ENCODE measurements at places on chromosomes 11 and 22. TPM values are rescaled to one million over a fixed set of nuclear protein-coding genes. Genes with fewer than 3 reads are reported as not detected.
A peak's percentile ranks its signal among the peaks of the same experiment; 100 is the strongest.

DNA sequence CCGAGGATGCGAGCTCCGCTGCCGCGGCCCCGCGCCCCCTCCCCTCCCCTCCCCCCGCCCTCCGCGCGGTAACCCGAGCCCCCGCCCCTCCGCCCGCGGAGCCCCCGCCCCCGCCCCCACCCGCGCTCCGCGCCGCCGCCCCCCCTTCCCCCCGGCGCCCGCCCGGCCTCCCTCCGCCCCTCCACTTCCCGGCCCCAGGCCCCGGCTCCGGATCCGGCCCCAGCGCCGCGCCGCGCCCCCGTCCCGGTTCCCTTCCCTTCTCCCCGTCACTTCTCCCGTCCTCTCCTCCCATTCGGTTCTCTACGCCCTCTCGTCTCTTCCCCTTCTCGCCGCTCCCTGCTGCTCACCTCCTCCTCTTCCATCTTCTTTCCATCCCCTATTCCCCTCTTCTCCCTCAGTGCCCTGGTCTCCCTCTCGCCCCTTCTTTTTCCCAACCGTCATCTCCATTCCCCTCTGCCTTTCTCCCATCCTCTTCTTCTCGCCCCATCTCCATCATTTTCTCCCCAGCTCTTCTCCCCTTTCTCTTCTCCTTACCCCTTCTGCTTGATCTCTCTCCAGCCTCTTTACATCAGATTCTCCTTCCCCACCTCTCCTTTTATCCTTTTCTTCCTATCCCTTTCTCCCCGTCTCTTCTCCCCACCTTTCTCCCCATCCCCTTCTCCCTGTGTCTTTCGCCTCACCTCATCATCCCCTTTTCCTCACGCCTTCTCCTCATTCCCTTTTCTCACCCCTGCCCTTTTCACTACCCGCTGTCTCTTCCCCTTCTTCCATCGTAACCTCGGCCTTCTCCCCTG is at the start of gene DCHS1:
Gene DCHS1, minus strand, starts transcription at position 20 of the 794 bp plus-strand sequence. CDS start 14,196 bp downstream, outside the sequence.
- H3K27me3 ChIP-seq: peaks cover 15% of the 10 kb centered on the region
- H3K27ac ChIP-seq: no peak within 1 kb of the TSS
- peaks cover 8% of the 10 kb centered on the region for H3K4me1 ChIP-seq
- no peak for DNase-seq
- H3K4me3 ChIP-seq: peak within 1 kb of the TSS; percentile 45

APOBEC3B gene
- 8.7 TPM for total RNA-seq

GRCh38 chr11:15107730-15108515 is 6.8 kb upstream of the INSC start:
- no peaks in the 10 kb centered on the region for H3K36me3 ChIP-seq
- H3K4me1 ChIP-seq: no peaks in the 10 kb centered on the region
- no peak for DNase-seq
- H3K27me3 ChIP-seq: peaks cover under 1% of the 10 kb centered on the region

DNA sequence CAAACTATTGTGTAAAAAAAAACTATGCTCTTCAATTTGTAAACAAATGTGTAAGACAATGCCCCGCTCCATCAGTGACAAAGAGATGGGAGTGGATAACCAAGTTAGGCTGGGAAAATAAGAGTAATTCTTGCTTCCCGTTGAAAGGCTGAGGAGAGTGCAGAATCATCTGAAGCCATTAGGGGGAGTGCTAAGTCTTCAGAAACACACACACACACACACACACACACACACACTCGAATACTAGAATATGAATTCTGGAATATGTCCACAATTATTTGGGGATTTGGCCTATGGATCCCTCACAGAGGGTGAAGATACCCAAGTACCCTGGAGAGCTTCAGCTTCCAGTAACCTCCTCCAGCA is 27.8 kb upstream of the ROBO3 start:
- H3K4me1 ChIP-seq: peaks cover 17% of the 10 kb centered on the region
- no peak overlapping the region for H3K27ac ChIP-seq
- H3K36me3 ChIP-seq: peaks cover 2% of the 10 kb centered on the region

GRCh38 chr11:103842795-103843194 is 193.6 kb upstream of the DDI1 start:
- no peak for DNase-seq
- H3K36me3 ChIP-seq: no peaks in the 10 kb centered on the region

ALX4 gene
- total RNA-seq: not detected

DNA sequence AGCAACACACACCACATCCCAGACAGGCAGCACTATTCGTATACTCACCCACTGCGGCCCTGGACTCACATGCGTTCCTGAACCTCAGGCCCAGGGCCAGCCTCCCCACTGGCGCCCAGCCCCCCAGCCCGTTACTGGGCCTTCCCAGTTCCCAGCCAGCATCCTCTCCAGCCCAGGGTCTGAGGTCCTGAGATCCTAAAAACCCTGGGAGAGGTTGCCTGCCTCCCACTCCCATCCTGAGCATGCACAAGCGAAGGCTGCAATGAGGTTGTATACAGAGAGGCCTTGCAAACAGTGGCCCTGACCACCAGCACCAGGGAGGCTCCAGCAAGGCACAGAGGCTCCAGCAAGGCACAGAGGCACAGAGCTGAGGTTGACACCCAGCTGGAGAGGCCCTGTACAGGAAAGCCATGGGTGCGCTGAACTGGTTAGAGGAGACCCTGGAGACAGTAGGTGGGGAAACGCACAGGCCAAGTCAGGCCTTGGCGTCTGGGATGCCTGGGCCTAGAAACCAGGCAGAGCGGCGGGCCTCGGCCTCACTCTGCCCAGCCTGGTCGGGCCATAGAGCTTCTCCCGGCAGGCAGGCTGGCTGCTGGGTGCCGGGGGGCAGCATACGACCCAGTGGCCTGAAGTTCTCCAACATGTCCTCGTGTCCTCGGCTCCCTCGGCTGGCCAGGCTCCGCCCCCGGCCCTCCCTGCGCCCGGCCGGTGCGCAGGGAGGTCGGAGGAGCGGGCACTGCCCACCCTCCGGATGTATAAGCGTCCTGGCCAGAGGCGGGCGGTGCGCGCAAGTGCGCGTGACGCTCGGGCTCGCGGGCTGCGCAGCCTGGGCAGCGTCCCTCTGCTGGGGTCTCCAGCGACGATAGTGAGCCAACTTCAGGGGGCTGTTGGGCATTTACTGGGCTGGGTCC is 2.3 kb upstream of the TBX1 start:
- peaks cover 72% of the 10 kb centered on the region for H3K27me3 ChIP-seq
- H3K4me3 ChIP-seq: no peak overlapping the region
- no peak overlapping the region for H3K27ac ChIP-seq
- DNase-seq: no peak
- peaks cover 25% of the 10 kb centered on the region for H3K4me1 ChIP-seq

DNA sequence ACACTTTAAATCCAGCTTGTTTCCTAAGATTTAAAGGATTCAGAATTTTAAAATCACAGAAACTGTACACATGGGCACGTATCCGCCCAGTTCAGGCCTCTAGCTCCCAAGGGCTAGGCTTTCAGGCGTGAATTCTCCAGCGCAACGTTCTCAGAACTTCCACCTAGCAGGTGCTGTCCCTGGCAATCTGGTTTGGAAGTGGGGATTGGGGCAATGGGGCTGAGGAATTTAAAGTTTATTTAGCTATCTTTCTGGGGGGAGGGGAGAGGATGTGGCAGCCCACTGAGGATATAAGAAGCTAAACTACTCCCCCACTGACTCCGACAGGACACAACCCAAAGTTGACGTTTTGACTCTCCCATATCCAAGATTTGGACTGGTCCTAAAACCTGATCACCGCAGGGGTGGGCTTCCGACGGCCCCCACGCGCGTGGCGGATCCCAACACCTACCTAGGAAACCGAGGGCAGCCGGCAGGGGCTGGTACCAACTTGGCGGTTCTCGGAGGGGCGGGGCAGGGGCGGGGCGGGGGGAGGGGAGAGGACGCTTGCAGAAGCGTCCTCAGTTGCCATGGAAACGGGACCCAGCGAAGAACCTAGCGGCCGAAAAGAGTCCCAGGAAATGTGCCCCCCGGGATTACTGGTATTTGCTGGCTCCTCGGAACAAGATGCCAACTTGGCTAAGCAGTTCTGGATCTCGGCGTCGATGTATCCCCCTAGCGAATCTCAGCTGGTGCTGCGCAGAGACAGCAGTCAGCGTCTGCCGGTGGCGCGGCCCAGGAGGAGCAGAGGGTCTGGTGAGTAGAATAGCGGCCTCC is at the start of gene HOATZ:
Gene HOATZ, plus strand, starts transcription at position 563 of the 816 bp plus-strand sequence. Its CDS starts 7 bp downstream, at position 570.
- H3K27me3 ChIP-seq: peaks cover 41% of the 10 kb centered on the region
- no peaks in the 10 kb centered on the region for H3K36me3 ChIP-seq
- peak within 1 kb of the TSS; percentile 24 for H3K4me3 ChIP-seq
- DNase-seq: no peak
- H3K4me1 ChIP-seq: peaks cover 18% of the 10 kb centered on the region

GRCh38 chr22:46070803-46071450 is 79.4 kb upstream of the PPARA start:
- H3K4me1 ChIP-seq: peaks cover 57% of the 10 kb centered on the region
- no peak overlapping the region for H3K27ac ChIP-seq
- H3K36me3 ChIP-seq: peaks cover 17% of the 10 kb centered on the region
- H3K27me3 ChIP-seq: no peaks in the 10 kb centered on the region
